ENCODE measurements at places on chromosomes 3 and 15.

GRCh38 chr3:72960812-72961518, 35.6 kb upstream of the PPP4R2 start:
- DNase-seq, result peak; percentile 77

GRCh38 chr15:34335176-34336032, 2.2 kb downstream of the SLC12A6 start:
- DNase-seq, result no peak

GRCh38 chr15:54810031-54810430, 386.7 kb downstream of the RSL24D1 start:
- no peak for DNase-seq

GRCh38 chr15:78618490-78618934, 2.3 kb downstream of the CHRNA3 start:
- peak; percentile 70 for DNase-seq

GRCh38 chr3:150607267-150608065, 4.3 kb downstream of the SELENOT start:
- DNase-seq, result no peak
